Calu3 (cell line): ENCODE measurements at places on chromosomes 11 and 22. TPM values are rescaled to one million over a fixed set of nuclear protein-coding genes. Genes with fewer than 3 reads are reported as not detected.

DNA sequence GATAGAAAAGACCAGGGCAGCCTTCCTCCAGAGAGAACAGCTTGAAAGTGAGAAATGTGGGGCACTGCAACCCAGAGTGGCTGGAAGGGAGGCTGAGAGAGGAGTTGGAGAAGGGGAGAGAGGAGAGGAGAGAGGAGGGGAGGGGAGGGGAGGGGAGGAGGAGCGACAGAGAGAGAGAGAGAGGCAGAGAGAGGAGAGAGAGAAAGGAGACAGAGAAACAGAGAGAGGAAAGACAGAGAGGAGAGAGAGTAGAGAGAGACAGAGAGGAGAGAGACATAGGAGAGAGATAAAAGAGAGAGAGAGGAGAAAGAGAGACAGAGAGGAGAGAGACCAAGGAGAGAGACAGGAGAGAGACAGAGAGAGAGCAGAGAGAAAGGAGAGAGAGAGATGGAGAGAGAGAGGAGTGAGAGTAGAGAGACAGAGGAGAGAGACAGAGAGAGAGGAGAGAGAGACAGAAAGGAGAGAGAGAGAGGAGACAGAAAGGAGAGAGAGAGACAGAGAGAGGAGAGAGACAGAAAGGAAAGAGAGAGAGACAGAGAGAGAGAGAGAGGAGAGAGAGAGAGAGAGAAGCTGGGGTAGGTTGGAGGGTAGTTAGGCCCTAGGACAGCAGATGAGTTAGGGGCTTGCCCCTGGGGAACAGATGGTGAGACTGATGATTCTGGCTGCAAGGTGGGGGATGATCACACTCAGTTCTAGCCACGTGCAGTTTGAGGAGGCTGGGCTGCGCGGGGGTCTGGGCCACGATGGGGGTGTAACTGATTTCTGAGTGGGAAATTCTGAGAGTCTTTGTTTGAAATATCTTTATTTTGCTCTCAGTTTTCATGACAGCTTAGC, 8.5 kb upstream of the SCYL1 start:
- H3K27ac ChIP-seq, result peak overlapping the region; percentile 2
- no peak for DNase-seq
- no peaks in the 10 kb centered on the region for H3K36me3 ChIP-seq
- no peak overlapping the region for H3K4me3 ChIP-seq
- peaks cover 10% of the 10 kb centered on the region for H3K4me1 ChIP-seq

DNA sequence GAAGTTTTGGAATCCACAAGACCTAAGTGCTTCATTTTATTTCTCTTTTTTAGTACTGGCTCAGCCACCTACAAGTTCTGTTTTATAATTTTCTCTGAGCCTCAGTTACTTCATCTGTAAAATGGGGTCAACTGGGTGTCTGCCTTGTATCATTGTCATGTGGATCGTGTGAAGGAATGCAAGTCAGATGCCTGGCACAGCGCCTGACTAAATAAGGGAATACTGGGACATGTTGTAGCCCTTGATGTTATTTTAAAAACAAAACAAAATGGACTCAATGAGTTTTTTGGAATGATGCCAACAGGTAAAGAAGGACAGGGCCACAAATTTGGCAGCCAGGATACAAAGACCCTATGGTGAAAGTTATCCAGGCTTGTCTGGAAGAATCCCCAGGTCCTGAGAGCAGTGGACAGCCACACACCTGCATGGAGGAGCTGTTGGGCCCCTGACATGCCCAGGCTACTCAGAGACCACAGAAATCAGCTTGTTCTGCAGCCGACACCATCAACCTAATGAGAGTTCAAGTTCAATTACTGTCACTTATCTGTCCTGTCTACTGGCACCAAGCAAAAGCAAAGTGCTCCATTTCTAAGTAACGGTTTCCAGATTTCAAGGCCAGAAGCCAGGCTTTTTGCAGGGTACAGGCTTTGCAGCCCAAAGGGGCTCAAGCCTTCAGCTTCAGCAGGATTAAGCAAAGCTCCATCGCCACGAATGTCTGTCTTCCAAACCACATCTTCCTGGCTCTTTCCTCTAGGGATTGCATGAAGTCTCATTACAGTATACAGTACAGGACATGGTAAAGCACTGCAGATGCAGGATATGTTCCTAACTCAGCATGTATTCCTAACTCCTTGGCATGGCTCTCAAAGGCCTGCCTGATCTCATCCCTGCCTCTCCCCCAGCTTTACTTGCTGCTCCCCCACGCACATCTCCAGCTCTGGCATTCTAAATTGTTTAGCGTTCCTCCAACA, 18.4 kb downstream of the DKK3 start:
- no peaks in the 10 kb centered on the region for H3K36me3 ChIP-seq
- H3K4me3 ChIP-seq, result no peak overlapping the region
- DNase-seq, result no peak
- no peaks in the 10 kb centered on the region for H3K27me3 ChIP-seq
- no peak overlapping the region for H3K27ac ChIP-seq
- peaks cover 26% of the 10 kb centered on the region for H3K4me1 ChIP-seq

DNA sequence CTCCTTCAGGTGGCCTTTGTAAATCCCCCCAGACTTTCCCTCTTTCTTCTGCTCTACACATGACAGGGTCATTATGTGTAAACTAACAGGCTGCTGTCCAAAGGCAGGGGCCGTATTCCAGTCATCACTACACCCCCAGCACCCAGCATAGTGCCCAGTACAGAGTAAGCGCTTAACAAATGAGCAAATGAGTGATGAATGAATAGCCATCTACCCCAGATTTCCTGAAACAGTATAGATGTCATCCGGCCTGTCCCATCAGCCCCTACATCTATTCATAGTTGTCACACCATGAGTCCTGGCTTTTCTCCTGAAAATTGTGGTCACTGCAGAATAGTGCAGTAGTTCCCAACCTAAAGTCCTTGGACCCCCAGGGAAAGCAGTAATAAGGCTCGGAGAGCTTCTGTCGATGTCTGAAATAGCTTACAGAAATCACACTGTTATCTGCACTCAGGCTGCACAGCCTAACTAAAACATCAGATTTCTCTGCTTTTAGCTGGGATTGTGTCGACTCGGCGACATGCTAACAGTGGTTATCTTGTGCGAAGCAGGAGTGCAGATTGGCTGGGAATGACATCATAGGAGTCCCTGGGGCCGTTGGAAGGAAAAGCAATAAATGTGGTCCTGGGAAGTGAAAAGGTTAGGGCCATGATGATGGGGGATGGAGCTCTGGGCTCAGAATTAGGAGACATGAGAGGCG, 143.8 kb upstream of the NECTIN1 start:
- no peak overlapping the region for H3K27ac ChIP-seq
- DNase-seq, result no peak
- H3K36me3 ChIP-seq, result no peaks in the 10 kb centered on the region
- no peaks in the 10 kb centered on the region for H3K4me1 ChIP-seq
- H3K4me3 ChIP-seq, result no peak overlapping the region

- no peaks in the 10 kb centered on the region for H3K4me1 ChIP-seq
- H3K4me3 ChIP-seq, result no peak overlapping the region
- H3K36me3 ChIP-seq, result no peaks in the 10 kb centered on the region
- H3K27me3 ChIP-seq, result peaks cover 69% of the 10 kb centered on the region
- DNase-seq, result no peak
- no peak overlapping the region for H3K27ac ChIP-seq
Measured at GRCh38 chr22:42280836-42281235, 10.4 kb upstream of the TCF20 start.

- no peak overlapping the region for H3K27ac ChIP-seq
- H3K4me1 ChIP-seq, result peaks cover 24% of the 10 kb centered on the region
- no peak overlapping the region for H3K4me3 ChIP-seq
Measured at GRCh38 chr22:46937185-46937584, 174.7 kb downstream of the TBC1D22A start.

DNA sequence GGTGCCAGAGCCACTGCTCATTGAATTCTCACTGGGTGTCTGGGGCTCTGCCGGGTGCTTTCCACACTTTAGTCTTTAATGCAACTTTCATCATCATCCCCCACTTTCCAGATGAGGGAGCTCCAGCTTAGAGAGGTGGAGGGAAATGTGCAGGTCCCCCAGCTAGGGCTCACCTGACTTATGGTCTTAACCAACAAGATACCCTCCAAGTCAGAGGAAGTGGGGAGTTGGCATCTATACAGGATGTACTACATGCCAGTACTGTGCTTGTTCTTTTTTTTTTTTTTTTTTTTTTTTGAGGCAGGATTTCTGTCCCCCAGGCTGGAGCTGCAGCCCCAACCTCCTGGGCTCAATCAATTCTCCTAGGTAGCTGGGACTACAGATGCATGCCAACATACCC, 26.3 kb downstream of the C22orf42 start:
- H3K4me3 ChIP-seq, result no peak overlapping the region
- H3K27me3 ChIP-seq, result no peaks in the 10 kb centered on the region
- no peak for DNase-seq
- peaks cover 6% of the 10 kb centered on the region for H3K36me3 ChIP-seq
- H3K4me1 ChIP-seq, result peaks cover 18% of the 10 kb centered on the region

DNA sequence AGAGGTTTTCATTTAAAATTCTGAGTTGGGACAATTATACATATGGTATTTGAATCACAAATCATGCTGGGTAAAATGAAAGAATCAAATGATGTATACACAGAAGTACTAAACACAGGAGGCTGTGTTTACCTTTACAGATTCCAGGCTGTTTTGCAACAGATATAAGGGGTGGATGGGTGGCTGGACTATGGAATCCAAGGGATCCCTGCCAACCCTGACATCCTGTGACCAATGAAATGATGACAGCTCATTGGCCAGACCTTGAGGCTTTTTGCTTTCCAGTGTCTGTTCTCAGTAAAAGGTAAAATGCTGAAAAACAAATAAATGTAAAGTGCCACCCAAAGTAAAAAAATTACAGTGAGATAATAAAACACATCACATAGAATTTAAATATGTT, 3.3 kb upstream of the DDI1 start:
- H3K27ac ChIP-seq, result peak overlapping the region; percentile 54
- H3K36me3 ChIP-seq, result no peaks in the 10 kb centered on the region
- H3K4me1 ChIP-seq, result no peaks in the 10 kb centered on the region

- H3K4me3 ChIP-seq, result no peak overlapping the region
- no peaks in the 10 kb centered on the region for H3K4me1 ChIP-seq
- H3K27me3 ChIP-seq, result no peaks in the 10 kb centered on the region
- no peak overlapping the region for H3K27ac ChIP-seq
- DNase-seq, result no peak
Measured at GRCh38 chr11:70730411-70730810, 332.1 kb downstream of the CTTN start.

- H3K36me3 ChIP-seq, result no peaks in the 10 kb centered on the region
- H3K4me3 ChIP-seq, result no peak overlapping the region
- no peaks in the 10 kb centered on the region for H3K27me3 ChIP-seq
- peaks cover 14% of the 10 kb centered on the region for H3K4me1 ChIP-seq
- no peak for DNase-seq
Measured at GRCh38 chr11:128714881-128715280, 21.0 kb downstream of the FLI1 start.

DNA sequence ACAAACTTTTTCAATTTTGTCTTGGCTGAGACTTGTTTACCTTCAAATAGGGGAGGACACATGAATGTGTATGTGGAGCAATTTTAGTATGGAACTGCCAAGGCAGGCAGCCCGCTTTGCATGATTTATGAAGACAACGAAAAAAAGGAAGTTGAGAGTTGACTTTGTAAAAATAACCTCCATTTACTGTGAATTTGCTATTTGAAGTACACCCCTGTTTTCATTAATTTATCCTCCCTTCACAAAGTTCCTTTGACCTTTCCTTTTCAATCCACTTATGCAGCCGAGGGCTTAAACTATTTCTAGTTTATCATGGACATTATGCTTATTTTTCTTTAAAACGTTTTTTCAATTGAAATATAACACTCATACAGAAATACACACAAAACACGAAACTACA, 369.6 kb upstream of the CADM1 start:
- no peaks in the 10 kb centered on the region for H3K4me1 ChIP-seq
- H3K36me3 ChIP-seq, result no peaks in the 10 kb centered on the region
- no peak overlapping the region for H3K4me3 ChIP-seq
- H3K27me3 ChIP-seq, result no peaks in the 10 kb centered on the region

DNA sequence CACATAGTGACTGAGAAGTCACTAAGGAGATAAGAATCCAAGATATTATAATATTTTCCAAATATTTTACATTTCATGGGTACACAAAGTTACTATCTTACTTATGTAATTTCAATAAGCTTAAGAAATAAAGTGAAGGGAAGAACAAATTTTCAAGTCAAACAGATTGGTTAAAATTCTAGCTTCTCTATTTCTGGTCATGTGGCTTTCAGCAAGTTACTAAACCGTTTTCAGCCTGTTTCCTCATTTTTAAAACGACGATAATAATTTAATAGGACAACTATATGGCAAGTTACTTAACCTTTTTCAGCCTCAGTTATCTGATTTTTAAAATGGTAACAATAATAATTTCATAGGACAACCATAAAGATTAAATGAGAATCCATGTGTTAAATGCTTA, 15.6 kb downstream of the DCUN1D5 start:
- no peak for DNase-seq
- peaks cover 5% of the 10 kb centered on the region for H3K36me3 ChIP-seq
- no peak overlapping the region for H3K27ac ChIP-seq

- no peaks in the 10 kb centered on the region for H3K36me3 ChIP-seq
- DNase-seq, result no peak
- H3K4me1 ChIP-seq, result no peaks in the 10 kb centered on the region
- no peak overlapping the region for H3K4me3 ChIP-seq
- H3K27ac ChIP-seq, result no peak overlapping the region
Measured at GRCh38 chr11:63226488-63227114, 16.8 kb downstream of the SLC22A25 start.

DNA sequence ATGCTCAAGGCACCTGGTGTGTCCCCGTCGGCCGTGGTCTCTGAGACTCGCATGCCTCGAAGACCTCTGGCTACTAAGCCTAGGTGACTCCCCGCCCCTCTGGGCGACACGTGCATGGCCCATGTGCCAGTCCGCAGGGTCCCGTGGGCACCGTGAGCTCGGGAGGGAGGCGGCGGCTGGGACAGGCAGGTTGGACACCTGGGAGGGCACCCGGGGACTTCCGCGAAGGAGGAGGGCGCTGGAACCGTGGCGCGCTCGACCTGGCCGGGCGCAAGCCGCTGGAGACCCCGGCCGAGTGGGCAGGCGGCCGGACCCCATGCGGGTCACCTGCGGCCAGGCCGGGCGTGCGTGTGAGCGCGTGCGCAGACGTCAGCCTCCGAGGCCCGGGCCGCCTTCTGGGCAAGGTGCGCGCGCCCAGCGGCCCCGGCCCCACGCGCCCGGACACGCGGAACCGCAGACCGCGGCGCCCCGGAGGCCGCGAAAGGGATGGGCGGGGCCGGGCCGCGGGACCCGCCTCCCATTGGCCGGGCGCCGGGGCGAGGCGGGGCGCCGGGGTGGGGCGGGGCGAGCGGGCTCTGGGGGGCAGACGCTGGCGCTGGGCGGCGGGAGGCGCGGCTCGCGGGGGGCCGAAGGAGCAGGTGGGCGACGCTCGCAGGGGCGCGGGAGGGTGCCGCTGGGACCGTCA, 579 bp upstream of the RASD2 start:
- H3K27ac ChIP-seq, result peak overlapping the region; percentile 16
- peak; percentile 73 for DNase-seq
- H3K27me3 ChIP-seq, result peaks cover 60% of the 10 kb centered on the region
- H3K4me1 ChIP-seq, result peaks cover 7% of the 10 kb centered on the region
- H3K4me3 ChIP-seq, result peak overlapping the region; percentile 65
- peaks cover 4% of the 10 kb centered on the region for H3K36me3 ChIP-seq

- H3K36me3 ChIP-seq, result peaks cover 8% of the 10 kb centered on the region
- DNase-seq, result no peak
Measured at GRCh38 chr11:112177589-112177988, 2.3 kb downstream of the BCO2 start.

- no peak overlapping the region for H3K27ac ChIP-seq
- no peaks in the 10 kb centered on the region for H3K4me1 ChIP-seq
- no peak overlapping the region for H3K4me3 ChIP-seq
- no peak for DNase-seq
- H3K27me3 ChIP-seq, result peaks cover 90% of the 10 kb centered on the region
Measured at GRCh38 chr11:126664643-126665042, 309.2 kb downstream of the ST3GAL4 start.

OR8A1 gene
- total RNA-seq, result not detected in 2 replicates

DSCAML1 gene
- total RNA-seq, result 0.07 and 0.27 TPM in 2 replicates

PDGFD gene
- total RNA-seq, result 5.1 and 7.2 TPM in 2 replicates

PDE2A gene
- total RNA-seq, result 1.1 and 4.3 TPM in 2 replicates

CASP4 gene
- total RNA-seq, result 53.1 and 67.7 TPM in 2 replicates

CDK2AP2 gene
- 59.7 and 64.7 TPM in 2 replicates for total RNA-seq

ROBO4 gene
- not detected in 2 replicates for total RNA-seq
